ENCODE measurements at places on chromosomes 13 and 19. TPM values are rescaled to one million over a fixed set of nuclear protein-coding genes. Genes with fewer than 3 reads are reported as not detected.

Gene DHDH
- total RNA-seq = 3.3 TPM

Gene POLR1G
- 4.8 TPM for total RNA-seq

Gene NECTIN2
- 145 TPM for total RNA-seq

Gene SIGLEC12
- 1.3 TPM for total RNA-seq

Gene EDNRB
- 72.7 TPM for total RNA-seq

Gene ONECUT3
- total RNA-seq = not detected

Gene SYNE4
- 13.1 TPM for total RNA-seq

Gene ITGBL1
- total RNA-seq = 50.0 TPM

Gene NKPD1
- not detected for total RNA-seq

Gene FAM124A
- 2.4 TPM for total RNA-seq

Gene GAPDHS
- total RNA-seq = not detected

Gene MEDAG
- total RNA-seq = 16.5 TPM

Gene OR4F17
- total RNA-seq = not detected

Gene LGALS7B
- total RNA-seq = not detected

Gene POP4
- 66.9 TPM for total RNA-seq

Gene LIM2
- total RNA-seq = not detected

Gene NLRP9
- total RNA-seq = not detected

Gene FUT1
- 8.7 TPM for total RNA-seq

Gene RFPL4AL1
- not detected for total RNA-seq

Gene ZNF433
- 4.4 TPM for total RNA-seq

Gene ZNF155
- total RNA-seq = 7.2 TPM

Gene MAB21L1
- total RNA-seq = 0.10 TPM

Gene PRR20A
- total RNA-seq = not detected

Gene ZNF723
- not detected for total RNA-seq

Gene CCNA1
- 0.15 TPM for total RNA-seq

Gene CYP4F8
- not detected for total RNA-seq

Gene TMEM147
- total RNA-seq = 112 TPM

Gene NPAS1
- 0.50 TPM for total RNA-seq

Gene PNMA8B
- total RNA-seq = 2.1 TPM

Gene FFAR1
- total RNA-seq = not detected

Gene SLC10A2
- not detected for total RNA-seq

Measured in left lung (tissue), 14 donors.